ENCODE measurements at places on chromosomes 12 and 14. TPM values are rescaled to one million over a fixed set of nuclear protein-coding genes. Genes with fewer than 3 reads are reported as not detected.

KCNK13 gene
- 0.32 TPM for total RNA-seq

ANG gene
- 73.6 TPM for total RNA-seq

ADSS1 gene
- total RNA-seq: 4.0 TPM

GPRC5D gene
- total RNA-seq: not detected

KRT85 gene
- not detected for total RNA-seq

GSG1 gene
- not detected for total RNA-seq

HHIPL1 gene
- total RNA-seq: 0.44 TPM

- DNase-seq: no peak
Measured at GRCh38 chr12:113186033-113186365, 478 bp downstream of the RITA1 start.

- no peak for DNase-seq
Measured at GRCh38 chr12:79326663-79327062, 364.1 kb downstream of the PAWR start.

DNA sequence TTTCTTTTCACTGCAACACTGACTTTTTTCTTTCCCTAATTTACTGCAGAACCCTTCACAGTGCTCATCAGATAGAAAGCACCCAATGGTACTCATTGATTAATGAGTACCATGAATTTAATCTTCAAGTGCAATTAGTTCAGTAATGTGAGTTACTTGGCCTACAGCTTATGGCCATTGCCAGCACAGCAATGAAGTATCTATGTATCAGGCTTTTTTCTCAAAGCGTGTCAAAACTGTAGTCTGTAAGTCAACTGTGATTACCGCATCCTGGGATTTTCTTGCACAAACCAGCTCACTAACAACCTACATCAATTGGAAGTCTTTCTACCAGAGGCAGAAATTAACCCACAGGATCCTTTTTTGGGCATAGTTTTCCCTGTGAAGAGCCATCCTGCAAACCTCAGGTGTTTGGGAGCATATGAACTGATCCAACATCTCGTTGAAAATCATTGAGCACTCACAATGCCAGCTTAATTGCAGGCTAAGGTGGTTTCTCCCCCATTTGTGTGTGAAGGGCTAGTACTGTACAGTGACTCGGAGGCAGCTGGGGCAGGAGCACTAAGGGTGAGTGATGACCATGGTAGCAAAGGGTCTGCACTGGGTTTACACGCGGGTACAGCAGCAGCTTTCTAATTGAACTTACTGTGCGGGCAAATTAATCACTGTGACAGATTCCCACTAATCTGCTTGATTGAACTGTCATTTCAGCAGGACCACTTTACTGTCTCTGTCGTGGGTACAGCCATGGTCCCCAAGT lies 619.3 kb downstream of the SNAPC1 start:
- no peak for DNase-seq

GRCh38 chr14:98189511-98189910 lies 1082.5 kb downstream of the BCL11B start:
- DNase-seq: no peak

- DNase-seq: no peak
Measured at GRCh38 chr12:25063873-25064628, 115.2 kb upstream of the BCAT1 start.

DNA sequence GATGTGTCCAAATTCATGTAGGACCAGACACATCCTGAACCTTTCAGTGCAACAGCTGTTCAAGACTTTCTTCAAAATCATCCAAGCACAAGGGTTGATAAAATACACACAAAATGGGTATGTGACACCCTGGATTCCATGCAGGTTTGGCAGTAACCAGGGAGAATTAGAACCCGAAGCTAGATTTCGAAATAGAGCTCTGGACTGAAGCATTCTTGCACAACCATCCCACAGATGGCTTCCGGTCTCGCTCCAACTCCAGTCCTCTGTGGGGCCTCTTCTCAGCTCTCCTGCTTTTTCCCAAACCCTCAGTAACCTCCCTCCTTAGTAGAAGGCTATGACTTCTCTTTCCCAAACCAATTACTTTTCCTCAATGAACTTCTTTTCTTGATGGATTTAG lies 171.3 kb downstream of the TTC7B start:
- DNase-seq: no peak

DNA sequence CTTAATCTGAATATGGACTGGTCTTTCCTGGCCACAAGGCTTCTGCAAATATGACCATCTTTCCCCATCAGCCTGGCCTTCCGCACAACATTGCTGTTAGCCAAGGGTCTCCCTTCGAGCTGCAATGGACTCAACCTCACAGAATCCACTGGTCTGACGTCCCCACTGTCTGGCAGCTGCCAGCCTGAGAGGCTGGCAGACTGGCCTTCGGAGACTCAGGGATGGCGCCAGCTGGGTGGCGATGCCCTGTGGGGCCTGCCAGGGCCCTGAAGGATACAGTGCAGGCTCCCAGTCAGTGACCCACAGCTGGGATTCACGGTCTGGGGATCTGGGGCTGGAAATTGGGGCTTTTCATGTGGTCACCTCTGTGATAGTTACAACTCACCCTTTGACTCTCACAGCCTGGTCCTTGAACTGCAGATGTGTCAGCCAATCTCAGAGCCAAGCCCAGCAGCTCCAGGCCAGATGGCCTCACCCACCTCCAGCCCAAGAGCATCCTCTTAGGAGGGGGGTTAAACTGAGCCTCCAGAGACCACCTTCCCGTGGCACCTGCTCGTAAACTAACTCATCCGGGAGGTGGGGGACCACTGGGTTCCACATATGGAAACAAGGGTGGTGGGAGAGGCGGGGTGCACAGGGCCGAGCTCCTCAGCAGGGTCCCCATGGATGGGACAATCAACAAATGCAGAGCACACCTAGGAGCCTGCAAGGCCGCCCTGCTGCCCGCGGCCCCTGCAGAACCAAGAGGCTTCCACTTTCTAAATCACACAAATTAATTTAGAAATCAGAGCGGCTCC lies 21.1 kb upstream of the C14orf180 start:
- DNase-seq: no peak

DNA sequence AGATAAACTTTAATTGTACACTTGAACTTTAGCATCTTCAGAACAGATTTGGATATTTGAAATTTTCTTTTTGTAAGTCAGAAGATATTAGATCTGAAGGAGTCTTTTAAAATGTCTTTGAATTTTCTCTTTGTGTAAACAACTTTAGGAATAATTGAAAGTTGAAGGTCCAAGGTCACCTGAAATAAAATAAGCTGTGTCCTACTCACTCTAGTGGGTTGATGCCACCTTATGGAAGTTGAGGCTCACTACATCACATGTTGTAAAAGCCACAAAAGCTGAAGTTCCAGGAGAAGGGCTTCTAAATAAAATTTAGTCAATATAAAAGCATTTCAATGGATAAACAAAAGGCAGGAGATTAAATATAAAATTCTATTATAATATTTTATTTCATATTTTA lies 122.0 kb upstream of the ATXN7L3B start:
- no peak for DNase-seq

- DNase-seq: no peak
Measured at GRCh38 chr12:48536602-48537001, 11.2 kb downstream of the OR8S1 start.

GRCh38 chr12:88604646-88605045 lies 24.4 kb upstream of the KITLG start:
- DNase-seq: no peak

DNA sequence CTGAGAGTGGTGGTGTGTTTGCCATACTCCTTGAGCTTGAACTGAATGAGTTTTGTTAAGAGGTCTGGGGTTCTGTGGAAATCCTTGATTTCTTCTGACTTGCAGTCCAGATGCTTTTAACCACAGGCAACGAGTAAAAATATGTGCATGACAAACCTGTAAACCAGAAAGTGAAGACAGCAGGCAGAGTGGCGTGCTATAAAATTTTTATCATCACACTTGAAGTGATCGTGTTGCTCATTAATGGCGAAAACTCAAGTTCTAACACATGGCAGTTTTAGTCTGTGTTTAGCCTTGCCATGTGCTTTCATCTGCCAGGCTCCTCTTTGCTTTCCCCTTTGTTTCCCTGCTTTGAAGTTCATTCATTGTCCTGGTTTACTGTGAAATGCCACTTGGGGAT lies 28.0 kb downstream of the TXNRD1 start:
- no peak for DNase-seq

DNA sequence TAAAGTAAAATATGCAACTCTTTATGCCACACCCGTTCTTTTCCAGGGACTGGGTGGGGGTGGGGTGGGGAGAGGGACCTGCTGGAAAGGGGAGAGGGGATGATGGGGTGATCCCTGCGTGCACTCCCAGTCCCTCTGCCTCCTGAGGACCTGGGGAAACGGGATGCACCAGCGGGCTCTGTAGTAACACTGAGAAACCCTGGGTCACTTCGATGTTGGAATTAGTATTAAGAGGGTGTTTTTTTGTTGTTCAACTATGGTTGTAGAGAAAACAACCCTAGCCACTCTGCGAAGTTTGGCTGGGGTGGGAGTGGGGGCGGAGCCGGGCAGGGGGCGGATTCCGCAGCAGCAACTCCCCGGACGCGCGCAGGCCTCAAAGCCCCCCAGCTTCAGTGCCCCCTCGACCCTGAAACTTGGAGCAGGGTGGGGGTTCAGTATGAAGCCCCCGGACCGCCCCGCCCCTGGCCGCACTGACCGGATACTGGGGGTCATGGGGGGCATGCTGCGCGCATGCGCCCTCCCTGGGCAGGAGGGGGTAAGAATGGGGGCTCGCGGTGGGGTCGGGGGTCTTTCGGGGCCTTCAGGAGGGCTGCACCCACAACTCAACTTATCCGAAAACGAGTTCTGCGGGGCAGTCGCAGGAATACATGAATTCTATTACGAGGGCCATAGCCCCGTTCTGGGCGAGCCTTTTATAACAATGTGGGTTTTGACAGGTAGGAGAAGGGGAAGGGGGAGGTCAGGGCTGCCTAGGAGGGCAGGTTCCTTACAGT lies 1.3 kb upstream of the ARHGEF25 start:
- no peak for DNase-seq

GRCh38 chr12:39622306-39622705 lies 2.7 kb upstream of the ABCD2 start:
- no peak for DNase-seq

DNA sequence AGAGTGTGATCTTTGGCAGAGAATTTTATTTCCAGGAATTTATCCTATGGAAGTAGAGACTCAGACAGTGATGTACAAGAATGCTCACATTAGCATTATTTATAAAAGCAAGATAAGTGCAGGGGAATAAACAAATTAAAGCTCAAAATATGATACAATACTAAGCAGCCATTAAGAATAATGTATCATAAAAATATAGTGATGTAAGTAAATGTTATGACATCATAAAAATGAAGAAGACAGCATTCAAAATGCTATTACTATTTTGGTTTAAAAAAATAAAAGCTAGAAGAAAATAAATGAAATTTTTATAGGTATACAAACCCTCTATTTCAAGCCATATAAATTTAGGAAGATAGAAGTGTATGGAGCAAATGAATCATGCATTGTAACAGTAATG lies 17.1 kb downstream of the PLCZ1 start:
- no peak for DNase-seq

GRCh38 chr12:42444192-42444943 lies 118.4 kb downstream of the PPHLN1 start:
- DNase-seq: no peak

- DNase-seq: no peak
Measured at GRCh38 chr12:124386661-124387527, 92.0 kb downstream of the RFLNA start.

DNA sequence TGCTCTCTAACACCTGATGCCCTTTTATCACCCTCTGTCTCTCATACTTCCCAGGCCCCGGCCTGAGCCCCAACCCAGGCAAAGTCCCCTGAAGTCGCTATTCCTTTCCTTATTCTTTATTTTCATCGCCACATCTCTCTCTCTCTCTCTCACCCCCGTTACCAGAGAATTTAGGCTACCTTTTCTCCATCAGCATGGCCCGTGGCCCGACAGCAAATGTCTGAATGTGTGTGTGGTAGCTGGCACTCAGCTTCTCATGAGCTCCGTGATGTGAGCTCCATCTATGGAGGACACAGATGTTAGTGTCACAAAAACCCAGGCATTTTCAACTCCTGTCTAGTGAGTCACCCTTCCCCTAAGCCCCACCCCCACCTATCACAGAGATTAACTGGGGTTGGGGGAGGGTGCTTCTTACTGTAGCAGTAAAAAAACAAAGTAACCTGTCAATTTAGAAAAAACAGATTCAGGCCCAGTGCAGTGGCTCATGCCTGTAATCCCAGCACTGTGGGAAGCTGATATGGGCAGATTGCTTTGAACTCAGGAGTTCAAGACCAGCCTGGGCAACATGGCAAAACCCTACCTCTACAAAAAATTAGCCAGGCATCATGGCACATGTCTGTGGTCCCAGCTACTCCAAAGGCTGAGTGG lies 53.8 kb downstream of the VCPKMT start:
- peak; percentile 78 for DNase-seq

DNA sequence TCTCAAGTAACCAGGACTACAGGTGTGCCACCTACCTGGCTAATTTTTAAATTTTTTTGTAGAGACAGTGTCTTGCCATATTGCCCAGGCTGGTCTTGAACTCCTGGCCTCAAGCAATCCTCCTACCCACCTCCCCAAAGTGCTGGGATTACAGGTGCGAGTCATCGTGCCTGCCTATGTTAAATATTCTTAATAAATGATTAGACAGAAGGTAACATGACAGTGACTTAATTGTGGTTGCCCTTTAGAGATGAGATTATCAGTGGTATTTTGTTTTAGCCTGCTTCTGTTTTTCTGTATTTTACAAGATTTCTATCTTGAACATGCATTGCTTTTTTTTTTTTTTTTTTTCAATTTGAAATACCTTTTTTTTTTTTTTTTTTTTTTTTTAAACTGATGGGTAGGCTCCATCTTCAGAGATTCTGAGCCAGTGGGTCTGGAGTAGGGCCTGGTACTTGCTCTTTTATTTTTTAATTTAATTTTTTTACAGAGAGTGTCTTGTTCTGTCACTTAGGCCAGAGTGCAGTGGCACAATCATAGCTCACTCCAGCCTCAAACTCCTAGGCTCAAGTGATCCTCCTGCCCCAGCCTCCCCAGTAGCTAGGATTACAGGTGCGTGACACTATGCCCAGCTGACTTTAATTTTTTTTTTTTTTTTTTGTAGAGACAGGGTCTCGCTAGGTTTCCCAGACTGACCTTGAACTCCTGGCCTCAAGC lies 88.4 kb downstream of the BORCS5 start:
- DNase-seq: no peak

- DNase-seq: no peak
Measured at GRCh38 chr12:85301051-85301450, 21.0 kb downstream of the ALX1 start.

- DNase-seq: no peak
Measured at GRCh38 chr12:70721656-70722357, 84.6 kb upstream of the PTPRB start.

DNA sequence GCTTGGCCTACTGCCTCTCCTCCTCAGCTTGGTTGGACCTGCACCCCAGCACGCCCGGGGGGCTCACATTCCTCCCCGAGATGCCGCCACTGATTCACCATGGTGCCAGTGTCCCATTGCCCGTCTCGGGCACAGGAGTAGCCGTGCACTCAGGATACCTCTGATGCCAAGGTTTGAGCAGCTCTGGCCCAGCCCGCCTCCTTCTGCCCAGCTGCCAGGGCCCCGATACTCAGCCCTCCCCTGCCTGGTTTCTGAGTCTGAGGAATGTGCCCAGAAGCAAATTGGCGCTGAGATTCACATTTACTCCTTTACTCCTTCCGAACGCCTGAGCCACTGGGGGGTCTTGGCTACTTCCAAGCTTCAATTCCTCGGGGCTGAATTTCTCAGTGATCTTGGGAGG lies 63.5 kb downstream of the NINJ2 start:
- no peak for DNase-seq
